AG10803 (cell line): ENCODE measurements at places on chromosomes 5 and 9.

DNA sequence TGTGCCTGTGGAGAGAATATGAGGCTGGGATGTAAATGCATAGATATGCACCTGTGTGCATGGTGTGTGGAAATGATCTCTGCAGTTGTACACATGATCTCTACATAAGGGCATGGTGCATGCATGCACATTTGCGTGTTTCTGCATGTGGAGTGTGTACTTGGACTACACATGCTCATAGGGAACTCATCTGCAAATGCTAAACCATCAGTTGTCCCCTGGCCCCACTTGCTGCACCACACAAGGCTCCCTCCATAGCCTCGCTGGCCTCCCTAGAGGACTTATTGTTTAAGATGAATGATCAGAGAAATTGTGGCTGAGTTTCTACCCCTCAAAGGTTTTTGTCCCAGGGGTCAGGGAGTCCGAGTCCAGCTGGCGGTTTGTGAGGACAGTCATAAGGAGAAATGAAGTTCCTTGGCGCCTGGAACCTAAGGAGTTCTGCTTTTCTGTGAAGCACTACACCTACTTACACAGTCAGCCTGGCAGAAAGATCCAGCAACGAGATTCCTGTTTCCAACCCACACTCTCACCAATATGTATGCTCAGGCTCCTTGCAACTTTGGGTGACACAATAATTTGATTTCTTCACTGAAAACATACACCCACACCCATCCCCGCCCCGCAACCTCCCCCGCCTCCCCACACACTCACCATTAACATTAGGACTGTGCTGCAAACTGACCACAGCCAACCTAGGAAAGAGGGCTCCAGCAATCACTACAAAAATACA lies 79.9 kb upstream of the CPEB4 start:
- DNase-seq: no peak

- no peak for DNase-seq
Observed at GRCh38 chr5:60024104-60024503, 130.6 kb upstream of the PDE4D start.

DNA sequence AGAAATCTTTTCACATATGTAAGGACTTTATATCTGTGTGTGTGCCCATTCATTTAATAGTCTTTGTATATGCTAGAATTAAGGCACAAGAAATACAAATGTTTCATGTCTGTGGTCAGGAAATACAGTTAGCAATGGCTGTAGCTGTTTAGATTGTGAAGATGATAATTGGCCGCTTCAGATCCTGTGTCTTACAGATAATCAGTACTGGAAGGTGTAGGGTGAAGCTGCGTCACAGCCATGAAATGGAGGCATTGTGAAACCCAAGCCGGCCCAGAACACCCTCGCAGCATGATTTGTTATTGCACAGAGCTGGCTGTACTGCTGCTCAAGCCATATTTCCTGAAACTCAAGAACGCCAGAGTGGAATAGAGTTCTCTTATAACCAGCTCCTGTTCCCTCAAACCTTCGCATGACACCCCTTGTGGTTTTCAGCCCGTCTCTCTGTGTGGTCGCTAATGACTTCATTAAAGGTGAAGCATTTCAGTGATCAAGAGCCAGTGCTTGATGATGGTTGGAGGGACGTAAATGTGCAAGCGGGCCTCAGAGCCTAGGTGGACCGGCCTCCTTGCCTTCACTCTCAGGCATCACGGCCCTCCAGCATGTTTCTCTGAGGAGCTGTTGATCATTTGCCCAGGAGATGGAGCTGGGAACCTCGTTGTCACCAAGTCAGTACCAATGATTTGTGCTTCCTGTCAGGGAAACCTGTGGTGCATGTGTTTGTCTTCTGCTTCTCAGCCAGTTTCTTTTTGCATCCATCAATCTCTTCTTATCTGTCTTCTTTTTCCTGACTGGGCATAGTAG lies 80.1 kb downstream of the F2RL2 start:
- no peak for DNase-seq

DNA sequence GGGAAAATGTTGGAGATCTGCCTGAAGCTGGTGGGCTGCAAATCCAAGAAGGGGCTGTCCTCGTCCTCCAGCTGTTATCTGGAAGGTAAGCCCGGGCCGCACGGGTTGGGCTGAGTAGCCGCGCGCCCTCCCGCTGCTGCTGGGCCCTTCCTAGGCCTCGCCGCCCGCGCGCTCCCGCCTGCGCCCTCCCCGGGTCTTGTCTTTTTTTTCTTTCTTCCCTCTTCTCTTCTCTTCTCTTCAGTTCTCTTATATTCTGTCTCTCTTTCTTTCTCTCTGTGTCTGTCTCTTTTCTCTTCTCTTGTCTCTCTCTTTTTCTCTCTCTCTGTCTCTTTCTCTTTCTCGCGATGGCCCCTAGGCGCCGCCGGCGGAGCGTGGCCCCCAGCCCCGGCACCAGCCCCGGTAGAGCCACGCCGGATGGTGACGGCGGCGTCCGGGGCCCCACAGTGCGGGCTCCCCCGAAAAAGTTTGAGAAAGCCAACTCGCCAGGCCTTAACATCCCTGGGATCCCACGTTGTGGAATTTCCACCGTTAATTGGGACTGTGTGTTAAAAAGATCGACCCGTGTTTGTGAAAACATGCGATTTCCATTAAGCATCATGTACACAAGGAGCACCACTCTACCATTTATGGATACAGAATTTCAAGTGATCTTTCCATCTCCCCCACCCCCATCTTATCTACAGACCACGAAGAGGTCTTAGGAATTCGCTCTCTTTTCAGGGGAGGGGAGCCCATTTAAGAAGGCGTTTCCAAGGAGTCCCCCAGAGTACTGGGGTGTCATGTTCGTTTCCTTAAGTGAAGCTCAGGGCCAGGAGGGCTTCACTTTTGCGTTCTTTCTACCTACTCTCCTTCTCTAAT lies 616 bp downstream of the ABL1 start:
- peak; percentile 39 for DNase-seq

DNA sequence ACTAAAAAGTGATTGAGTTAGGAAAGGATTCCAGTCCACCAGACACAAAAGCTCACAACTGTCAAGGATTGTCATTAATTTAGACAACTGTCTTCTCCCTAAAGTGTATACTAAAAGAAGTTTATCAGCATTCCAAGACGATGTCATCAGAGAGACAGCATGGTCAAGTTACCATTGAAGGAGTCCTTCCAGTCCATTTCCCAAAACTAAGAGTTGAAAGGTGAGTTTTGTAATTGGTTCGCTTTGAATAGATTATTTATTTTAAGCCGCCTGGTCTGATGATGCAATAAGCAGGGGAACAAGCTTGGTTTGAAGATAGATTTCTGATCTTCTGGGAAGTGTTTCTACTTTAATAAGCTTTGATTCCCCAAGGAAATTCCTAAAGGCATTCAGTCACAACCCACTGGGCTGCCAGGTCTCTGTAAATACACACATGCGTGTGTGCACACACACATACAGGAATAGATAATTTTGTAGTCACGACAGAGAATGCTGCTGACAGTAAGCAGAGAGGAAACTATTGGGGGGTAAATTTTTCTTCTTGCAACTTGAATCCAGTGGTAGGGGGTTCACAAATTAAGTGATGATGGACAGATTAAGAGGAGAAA lies 234.8 kb downstream of the PIK3R1 start:
- DNase-seq: no peak

- peak; percentile 39 for DNase-seq
Observed at GRCh38 chr5:131382407-131383395, 118.8 kb downstream of the CDC42SE2 start.

DNA sequence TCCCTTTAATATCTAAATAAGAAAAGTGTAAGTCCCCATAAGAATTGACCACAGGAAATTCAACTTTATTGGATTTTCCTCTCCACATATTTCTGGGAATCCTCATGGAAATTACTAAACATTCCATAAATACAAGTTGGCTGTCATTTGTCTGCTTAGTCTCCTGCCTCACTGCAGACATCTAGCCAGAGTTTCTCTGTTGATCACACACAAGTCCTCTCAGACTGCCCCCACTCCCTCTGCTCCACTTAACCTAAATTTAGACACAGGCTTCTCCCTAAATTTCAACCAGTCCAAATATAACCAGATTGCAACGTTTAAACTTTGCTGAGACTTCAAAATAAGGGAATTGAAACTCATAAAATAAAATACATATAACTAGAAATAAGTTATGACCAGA lies 982.1 kb downstream of the DTWD2 start:
- DNase-seq: no peak

DNA sequence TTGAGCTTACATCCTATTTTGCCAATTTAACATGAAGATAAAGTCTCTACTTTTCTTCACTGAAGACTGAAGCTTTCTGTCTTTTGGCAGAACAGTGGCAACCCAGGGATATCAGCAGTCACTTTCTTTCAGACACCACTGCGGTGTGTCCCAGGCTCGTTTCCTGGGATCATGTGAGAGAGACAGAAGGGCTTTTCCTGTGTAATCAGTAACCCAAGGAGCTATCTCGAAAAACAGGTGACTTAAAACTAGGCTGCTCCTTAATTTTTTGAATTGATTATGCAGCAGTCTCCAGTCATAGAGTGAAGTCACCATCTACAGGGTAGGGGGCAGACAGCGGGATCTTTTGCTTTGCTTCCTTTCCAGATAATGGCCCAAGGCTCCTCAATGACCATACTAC lies 68.5 kb downstream of the ZNF462 start:
- DNase-seq: no peak
